NCI-H1092 treated with DMSO at 0.1 percent for 48 hours (cell line): ENCODE measurements at places on chromosomes 3 and 15.

- DNase-seq: peak; percentile 30
Observed at GRCh38 chr3:193509103-193509965, 45.4 kb downstream of the ATP13A4 start.

DNA sequence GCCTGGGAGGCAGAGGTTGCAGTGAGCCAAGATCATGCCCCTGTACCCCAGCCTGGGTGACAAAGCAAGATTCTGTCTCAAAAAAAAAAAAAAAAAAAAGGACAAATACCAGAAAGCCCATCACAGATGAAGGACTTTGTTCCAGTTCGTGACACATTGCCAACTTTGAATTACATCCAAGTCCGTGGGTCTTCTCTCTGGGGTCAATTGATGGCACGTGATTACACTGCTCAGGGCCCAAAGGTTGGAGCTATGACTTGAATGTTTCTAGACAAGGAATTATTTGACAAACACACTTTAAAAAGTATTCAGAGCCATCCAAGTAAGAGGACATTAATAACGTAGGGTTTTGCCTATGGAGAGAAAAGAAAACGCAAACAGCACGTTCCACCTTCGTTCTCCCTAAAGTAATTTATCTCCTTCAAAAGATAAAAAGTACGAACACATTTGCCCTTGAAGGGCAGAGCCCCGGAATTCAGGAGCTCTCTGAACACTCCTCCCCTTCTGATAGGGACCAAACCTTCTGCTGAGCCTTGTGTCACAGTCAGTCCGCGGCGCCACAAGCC is 31.3 kb upstream of the ST3GAL6 start:
- no peak for DNase-seq

- DNase-seq: no peak
Observed at GRCh38 chr3:26652164-26652563, 29.6 kb downstream of the LRRC3B start.

DNA sequence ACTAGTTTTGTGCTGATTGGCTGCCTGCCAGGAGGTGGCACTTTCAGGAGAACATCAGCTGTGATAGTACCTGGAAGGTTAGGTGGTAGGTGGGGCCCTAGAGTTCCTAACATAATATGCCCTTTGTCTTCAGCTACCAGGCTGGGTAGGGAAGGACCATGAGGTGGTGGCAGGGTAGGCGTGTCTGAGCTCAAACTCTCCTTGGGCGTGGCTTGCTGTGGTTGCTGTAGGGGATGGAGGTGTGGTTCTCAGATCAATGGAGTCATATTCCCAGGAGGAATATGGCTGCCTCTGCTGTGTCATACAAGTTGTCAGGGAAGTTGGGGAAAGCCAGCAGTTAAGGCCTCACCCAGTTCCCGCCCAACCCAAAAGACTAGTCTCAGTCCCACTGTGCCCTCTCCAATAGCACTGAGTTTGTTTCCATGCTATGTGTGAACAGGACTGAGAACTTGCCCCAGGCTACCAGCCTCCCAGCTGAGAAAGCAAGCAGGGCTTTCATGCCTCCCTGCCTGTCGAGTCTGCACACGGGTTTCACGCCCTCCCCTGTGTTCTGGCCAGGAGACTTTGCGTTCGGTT is 107.7 kb downstream of the CHCHD4 start:
- DNase-seq: no peak

DNA sequence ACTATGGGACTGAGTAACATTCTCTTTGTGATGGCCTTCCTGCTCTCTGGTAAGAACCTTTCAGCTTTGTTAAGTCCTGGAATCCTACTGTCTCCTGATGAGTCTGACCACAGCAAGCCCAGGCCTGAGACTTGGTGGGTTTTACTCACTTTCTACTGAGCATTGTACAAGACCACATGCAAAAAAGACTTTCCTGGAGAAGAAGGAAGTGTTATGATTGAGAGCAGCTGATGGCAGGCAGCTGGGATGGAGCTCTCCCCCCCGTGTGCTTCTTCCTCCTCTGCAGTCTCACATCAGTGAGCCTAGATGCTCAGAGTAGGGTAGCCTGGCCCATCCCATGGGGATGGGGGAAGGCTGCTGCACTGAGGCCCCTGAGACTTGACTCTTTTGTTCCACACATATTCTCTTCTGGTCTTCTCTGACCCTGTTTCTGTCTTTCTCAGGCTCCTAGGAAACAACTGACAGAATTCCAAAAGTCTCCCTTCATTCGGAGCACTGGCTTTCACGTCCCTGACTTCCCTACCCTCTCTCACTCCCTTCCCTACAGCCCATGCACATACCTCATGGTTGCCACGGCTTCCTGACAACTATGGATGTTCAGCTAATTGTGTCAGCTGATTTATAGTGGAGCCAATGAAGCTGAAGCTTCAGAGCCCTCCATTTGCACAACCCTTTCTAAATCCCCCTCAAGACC is 36.6 kb downstream of the CD86 start:
- no peak for DNase-seq

DNA sequence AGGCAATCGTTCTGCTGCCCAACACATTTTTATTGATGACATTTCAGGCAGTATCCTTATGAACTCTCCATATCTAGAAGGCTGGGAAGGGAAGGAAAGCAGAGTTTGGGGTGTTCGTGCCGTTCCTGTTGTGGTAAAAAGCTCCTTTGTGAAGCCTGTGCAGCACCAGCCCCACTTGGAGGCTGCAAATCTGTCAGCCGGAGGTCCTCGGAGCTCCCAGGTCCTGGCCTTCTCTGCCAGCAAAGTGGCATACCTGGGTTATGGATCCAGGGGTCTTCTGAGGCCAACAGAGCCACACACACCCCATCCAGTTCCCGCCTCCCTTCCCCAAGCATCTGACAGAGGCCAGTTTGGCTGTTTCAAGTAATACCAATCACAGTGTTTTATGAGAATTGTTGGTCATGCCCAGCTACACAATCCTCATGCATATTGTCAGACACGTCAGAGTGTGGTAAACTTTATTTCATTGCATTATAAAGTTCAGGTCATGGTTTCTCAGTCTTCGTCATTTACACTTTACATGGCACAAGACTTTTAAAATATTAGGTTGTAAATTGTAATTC is 15.9 kb upstream of the USP3 start:
- no peak for DNase-seq

- no peak for DNase-seq
Observed at GRCh38 chr3:145175626-145176025, 985.4 kb downstream of the PLOD2 start.

DNA sequence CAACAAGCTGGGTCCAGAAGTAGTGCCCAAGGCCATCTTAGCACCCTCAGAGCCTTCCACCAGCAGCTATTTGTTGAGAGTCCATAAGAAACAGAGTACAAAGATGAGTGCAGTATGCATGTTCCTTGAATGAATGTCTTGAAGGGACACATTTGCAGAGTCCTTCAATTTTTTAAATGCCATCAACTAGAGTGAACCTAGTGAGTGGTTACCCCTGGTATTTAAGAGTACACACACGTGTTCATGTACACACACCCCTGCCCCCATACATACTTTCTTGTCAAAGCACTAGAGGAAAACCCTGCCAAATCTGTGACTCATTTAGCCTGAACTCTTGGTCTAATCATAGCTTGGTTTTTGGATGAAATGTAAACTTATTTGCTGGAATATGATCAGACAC is 84.5 kb upstream of the GALNT15 start:
- DNase-seq: no peak

- no peak for DNase-seq
Observed at GRCh38 chr3:127886231-127886955, 28.6 kb upstream of the KBTBD12 start.

DNA sequence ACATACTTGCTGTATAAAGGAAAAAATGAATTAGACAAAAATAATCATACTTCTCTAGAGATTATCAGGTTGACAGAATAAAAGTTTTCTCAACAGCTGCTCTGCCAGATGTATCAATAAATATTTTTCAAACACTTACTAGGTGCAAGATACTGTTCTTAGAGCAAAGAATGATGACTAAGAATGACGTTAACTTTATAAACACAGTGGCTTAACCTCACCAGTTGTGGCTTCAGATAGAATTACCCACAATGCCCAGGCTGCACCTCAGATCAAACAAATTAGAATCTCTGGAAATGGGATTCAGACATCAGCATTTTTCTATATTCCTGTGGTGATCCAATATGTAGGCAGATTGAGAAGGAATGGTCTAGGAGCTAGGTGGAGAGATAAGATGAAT is 422.4 kb upstream of the ATP11B start:
- DNase-seq: no peak

GRCh38 chr3:30496066-30496966 is 110.1 kb upstream of the TGFBR2 start:
- no peak for DNase-seq

DNA sequence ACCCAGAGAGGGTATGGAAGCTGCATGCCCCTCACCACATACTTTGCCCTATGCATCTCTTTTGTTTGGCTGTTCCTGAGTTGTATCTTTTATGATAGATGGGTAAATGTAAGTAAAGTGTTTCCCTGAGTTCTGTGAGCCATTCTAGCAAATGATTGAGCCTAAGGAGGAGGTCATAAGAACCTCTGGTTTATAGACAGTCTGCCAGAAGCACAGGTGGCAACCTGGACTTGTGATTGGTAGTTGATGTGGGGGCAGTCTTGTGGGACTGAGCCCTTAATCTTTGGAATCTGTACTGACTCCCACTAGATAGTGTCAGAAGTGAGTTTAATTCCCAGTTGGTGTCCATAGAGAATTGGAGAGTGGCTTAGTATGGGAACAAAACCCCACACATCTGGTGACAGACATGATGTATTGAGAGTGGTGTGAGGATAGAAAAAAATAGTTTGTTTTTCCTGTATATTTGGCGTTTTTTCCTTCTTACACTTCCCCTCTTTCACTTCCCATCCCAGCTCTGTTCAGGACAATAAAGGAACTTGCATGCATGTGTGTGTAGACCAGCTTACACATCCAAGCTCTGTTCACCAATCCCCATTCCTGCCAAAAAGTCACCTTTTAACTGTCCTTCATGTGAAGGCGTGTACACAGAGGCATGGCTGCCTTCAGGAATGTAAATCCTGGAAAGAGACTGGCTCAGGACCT is 38.1 kb upstream of the SPPL2A start:
- no peak for DNase-seq

DNA sequence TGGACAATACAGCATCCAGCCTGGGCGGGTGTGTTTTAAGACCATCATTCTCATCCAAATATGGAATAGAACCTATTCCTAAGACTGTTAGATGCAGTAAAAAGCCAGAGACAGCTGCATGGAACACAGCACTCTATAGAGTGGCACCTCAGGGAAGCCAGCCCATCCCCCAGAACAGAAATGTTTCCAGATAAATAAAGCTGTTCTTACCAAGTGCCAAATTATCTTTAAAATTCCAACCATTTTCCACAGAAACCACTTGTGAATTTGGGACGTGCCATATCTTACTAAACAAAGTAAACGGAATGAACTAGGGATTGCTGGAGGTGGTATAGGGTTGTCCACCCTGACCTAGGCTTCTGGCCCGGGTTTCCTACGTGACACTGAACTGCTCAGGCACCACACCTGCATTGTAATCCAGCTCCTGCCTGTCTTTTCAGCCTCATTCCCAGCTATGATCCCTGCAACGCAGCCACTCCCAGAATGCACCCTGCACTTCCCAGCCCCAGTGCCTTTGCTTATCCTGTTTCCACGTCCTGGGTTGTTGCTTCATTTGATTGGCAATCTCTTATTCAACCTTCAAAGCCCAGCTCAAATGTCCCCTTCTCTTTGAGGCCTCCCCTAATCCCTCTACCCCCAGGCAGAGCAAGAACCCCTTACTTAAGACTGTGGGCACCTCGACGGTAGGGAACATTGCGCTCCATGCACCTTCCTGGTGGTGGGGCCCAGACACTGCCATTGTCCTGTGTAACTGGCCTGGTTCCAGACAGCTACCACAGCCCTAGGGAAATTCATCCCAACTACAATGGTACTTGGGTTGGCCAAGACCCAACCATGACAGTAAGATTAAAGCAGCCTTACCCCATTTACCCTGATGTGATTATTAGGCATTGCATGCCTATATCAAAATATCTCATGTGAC is 100.2 kb downstream of the IQSEC1 start:
- no peak for DNase-seq

DNA sequence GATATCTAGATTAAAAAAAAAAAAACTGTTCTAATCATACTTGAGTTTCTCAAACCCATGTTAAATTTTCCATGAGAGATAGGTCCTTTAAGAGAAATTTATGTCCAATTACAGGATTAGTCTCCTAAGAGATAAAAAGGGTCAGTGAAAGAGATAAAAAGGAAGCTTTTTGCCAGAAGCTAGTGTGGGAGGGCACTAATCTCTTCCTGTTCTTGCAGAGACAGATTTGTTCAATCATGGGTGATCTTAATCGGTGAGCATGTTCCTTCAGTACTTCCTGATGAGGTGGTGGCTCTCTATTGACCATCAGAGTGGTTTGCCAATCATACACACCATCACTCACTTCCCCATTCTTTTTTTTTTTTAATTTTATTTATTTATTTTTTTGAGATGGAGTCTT is 16.9 kb upstream of the LPP start:
- no peak for DNase-seq

DNA sequence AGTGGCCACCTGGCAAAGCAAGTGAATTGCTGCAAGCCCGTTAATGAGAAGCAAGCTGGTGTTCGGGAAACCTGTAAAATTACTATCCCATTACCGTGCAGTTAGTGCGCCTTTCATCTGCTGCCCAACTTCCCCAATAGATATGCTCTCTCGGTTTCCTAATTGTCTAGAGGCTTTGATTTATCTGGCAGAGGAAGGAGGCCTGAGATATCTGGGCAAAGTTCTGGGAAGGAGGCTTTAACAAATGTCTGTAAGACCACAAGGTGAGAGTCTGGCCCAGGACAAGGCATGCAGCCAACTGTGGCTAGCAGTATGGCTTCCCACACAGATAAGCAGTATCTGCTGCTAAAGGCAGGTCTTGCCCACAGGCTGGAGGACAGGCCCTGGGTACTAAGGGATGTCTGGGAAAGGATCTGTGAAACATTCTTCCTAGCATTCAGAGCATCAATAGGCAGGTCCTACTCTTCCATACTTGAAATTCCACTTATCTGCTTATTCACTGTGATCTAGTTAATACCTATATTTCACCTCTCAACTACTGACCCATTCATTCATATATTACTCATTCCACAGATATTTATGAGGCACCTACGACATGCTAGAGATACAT is 130.0 kb upstream of the SLC2A2 start:
- no peak for DNase-seq

- no peak for DNase-seq
Observed at GRCh38 chr3:189404024-189404423, 227.2 kb upstream of the TP63 start.

DNA sequence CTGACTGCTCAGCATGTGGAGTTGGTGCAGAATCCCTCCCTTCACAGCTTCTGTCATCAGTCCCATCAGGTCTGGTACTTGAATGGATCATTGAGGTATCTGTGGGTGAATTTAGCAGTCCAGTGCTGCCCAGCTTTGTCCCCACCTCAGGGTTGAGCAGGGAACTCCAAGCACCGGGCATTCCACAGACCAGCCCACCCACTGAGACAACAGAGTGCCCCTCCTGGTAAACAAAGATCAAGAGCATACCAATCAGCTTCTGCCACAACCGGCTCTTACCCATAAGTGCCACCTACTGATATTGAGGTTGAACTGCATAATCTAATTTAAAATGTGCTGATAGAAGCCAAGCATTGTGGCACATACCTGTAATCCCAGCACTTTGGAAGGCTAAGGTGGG is 57.1 kb upstream of the FXR1 start:
- peak; percentile 56 for DNase-seq
